ENCODE measurements at places on chromosomes 6 and 20.

DNA sequence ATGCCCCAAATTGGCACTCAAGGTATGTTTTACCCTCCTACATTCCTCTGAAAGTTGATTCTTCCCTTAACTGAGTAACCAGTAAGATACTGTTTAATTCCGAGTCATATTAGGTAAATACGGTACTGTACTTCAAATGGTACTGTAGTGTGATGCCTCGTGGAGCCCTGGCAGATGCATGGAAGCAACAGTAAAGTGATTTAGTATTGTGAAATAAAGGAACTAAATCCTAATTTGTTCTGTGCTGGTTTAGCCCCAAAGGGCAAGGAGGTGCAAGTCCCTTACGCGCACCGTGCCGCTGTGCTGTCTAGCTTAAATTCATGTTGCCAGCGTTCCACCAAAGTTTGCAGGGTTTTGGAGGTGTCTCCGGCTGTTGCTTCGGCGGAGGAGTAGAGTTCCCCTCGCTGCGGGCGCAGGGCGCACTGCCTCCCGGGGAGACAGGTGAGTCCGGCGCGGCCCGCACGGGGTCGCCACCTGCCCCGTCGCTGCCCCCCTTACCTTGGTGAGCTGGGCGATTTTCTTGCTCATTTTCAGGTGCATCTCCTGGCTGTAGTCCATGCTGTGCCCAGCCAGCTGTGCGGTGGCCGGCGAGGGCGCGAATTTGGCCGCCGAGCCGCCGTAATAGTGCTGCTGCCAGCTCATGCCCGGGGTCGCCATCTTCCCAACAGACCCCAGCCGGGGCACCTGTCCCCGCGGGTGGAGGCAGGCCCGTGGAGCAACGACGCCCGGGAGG, 655 bp downstream of the FAM184A start:
- DNase-seq = no peak

DNA sequence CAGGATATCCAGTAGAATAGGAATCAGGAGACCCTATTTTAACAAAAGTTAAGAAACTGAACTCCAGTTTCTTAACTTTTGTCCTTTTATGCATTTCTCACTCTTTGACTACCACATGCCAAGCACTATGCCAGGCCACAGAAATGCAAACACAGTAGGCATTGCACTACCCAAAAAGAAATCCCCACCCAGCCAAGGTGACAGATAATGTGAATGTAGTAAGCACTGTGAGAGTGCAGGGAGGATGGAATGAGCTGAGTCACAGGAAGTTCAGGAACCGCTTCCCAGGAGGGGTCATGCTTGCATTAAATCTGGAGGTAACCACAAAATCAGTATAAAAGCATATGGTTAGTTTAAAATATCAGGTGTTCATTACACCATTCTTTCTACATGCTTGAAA, 20.1 kb upstream of the FAM83C start:
- DNase-seq = no peak

GRCh38 chr6:14294270-14294951, 176.8 kb downstream of the CD83 start:
- no peak for DNase-seq

- no peak for DNase-seq
These were observed 40.6 kb downstream of the TOX2 start for GRCh38 chr20:43955062-43955749.
